GM03348 (cell line): ENCODE measurements at places on chromosomes 13 and 19.

- DNase-seq, result peak; percentile 63
Measured at GRCh38 chr19:16076958-16077611, 790 bp downstream of the TPM4 start.

DNA sequence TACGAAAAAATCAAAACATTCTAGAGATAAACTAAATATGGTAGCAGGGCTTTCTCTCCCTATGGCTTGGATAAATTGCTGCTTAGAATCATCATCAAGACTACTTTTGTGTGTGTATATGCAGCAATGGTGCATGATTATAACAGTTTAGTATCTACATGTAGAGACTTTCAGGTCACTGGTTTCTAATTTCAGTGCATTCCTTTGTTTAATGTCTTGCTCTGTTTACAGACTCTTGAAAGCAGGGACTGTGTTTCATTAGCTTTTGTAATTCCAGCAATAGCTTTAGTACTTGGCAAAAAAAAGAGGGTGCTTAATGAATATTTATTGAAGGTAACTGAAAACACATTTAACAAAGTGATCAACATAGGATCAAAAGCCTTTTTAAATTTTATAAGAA lies 420.7 kb downstream of the PCDH9 start:
- DNase-seq, result no peak

- DNase-seq, result no peak
Measured at GRCh38 chr19:51811344-51811743, 16.4 kb downstream of the FPR3 start.

- DNase-seq, result no peak
Measured at GRCh38 chr13:112756967-112757758, 67.3 kb downstream of the ATP11A start.

DNA sequence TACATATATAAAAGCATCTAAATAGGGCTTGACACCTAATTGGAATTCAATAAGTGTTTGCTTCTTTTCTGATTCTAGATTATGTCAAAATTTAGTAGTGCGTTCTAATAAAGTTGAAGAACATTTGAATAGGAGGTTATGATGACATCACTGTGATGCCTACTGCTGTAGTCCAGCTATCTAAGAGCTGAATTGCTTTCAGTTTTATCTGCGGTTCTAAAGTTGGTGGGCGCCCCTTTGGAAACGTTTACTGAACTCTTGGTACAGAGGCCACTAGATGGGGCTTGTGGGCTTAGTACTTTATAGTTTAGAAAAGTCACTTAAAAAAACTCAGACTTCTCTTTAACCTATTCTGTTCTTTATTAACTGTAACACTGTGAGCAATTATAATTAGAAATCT lies 776.9 kb downstream of the GPC5 start:
- peak; percentile 53 for DNase-seq
